Tongue (tissue), 3 donors: ENCODE measurements at places on chromosomes 7 and 10. TPM values are rescaled to one million over a fixed set of nuclear protein-coding genes. Genes with fewer than 3 reads are reported as not detected.
A peak's percentile ranks its signal among the peaks of the same experiment; 100 is the strongest.

GRCh38 chr7:152419473-152420429 is 16.1 kb downstream of the KMT2C start:
- DNase-seq: no peak

PHKG1 gene
- total RNA-seq: 65.2 TPM

DNA sequence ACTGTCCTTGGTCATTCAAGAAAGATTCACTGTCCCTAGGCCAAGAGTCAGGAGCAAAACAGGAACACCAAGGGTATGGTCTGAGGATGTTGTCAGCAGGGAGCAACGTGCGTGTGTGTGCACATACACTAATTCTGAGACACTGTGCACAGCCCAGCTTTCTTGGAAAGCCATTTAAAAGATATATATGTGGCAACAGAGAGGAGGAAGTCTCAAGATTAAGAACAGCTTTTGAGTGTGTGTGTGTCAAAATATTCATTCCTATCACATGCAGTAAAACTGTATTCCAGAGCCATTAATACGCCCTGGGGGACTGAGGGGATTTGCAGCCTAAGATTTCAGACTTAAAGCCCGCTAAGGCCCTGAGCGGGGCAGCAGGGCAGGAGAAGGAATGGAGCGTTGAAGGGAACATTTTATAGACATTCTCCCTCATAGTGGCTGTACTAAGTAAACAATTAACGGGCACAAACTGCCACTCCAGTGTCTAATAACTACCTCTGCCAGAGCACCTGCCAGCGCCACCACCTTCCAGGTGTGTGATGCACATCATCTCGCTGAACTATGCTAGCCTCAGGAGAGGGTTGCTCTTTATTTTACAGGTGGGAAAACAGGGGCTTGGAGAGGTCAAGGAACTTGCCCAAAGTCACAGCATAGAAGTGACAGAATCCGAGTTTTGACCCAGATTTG is 2.0 kb downstream of the NOD1 start:
- no peak for DNase-seq

DNA sequence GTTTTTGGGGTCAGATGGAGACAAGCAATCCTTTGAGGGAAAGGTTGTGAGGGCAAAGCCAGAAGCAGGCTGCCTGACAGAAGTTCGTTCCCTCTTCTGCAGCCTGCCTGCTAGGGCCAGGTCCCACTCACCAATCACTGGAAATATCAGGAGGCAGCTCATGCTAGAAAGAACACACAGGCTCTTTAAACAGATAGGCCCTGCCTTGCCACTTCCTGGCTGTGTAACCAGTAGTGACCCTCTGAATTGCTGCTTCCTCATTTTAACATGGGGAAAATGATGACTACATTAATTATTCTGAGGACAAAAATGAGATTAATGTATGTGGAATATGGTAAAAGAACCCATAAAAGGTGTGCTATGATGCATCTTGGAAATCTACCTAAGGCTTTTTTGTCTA is 50.5 kb upstream of the MRLN start:
- no peak for DNase-seq

DNA sequence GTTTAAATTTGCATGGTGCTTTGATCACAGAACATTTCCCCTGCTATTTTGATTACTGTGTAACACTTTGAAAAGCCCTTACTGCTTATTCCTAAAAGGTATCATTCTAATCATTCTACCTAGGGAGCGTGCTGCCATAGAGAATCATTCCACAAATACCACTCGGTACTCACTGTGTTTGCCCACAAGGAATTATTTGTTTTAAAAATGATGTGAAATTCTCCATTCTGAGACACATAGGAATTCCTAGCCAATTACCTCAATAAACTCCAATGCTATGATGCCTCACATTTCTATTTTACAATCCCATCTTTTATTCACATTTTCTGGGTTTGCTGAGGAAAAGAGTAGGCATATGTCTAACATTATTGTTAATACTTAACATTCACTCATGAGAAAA is 16.2 kb upstream of the TES start:
- DNase-seq: no peak

- DNase-seq: no peak
Measured at GRCh38 chr7:73373741-73374140, 45.8 kb downstream of the FKBP6 start.

DNA sequence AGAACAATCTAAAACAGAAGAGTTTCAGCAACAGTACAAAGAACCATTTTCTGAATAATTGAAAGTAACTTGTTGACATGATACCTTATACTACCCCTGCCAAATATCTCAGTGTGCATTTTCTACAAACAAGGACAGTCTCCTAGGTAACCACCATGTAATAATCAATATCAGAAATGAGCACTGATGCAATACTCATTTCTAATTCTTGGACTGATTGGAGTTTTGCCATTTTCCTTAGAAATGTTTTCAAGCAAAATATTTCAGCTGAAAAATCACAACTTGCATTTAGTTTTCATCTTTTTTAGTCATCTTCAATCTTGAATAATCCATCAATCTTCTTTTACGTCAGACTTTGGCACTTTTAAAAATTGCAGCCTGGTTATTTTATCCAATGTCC is 420.2 kb downstream of the CDC14C start:
- no peak for DNase-seq

DNA sequence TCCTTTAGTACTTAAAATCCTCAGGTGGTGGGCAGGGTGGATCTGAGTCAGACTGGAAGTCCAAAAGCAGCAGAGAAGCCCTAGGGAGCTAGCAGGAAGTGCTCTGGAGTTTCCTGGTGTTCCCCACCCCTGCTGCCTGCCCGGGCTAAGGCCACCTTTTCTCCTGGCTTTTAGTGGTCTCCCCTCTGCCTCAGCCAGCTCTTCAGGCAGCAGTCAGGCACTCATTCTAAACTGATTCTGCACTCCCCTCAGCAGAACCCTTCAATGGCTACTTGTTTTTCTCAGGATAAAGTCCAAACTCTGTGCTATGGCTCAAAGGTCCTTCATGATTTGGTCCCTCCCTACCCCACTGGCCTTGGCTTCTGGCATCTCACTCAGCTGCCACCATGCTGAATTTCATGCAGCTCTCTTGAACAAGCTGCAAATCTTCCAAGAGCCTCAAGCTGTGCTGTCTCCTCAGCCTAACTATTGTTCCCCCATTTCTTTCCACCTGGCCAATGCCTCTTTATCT is 28.9 kb upstream of the DNMBP start:
- no peak for DNase-seq

SLK gene
- 93.1 TPM for total RNA-seq

NPFFR1 gene
- total RNA-seq: not detected

- no peak for DNase-seq
Measured at GRCh38 chr10:104546756-104547155, 94.3 kb upstream of the SORCS3 start.

CDK6 gene
- 168 TPM for total RNA-seq

DNA sequence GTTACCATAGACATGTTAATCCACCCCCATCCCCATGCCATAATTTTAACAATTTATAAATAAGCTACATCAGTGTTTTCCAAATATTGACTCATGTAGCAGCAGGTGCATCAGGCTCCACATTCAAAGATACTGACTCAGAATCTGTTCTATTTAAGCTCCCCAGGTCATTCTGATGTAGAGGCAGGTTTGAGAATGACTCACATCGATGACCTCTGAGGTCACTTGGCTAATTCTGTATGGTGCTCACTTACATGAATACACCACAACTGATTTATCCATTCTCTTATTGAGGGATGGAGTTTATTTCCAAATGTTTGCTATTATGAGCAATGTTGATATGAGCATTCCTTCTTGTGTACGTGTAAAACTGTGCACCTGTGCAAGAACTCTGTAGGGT is 1159.0 kb downstream of the TYW1 start:
- DNase-seq: no peak

DNA sequence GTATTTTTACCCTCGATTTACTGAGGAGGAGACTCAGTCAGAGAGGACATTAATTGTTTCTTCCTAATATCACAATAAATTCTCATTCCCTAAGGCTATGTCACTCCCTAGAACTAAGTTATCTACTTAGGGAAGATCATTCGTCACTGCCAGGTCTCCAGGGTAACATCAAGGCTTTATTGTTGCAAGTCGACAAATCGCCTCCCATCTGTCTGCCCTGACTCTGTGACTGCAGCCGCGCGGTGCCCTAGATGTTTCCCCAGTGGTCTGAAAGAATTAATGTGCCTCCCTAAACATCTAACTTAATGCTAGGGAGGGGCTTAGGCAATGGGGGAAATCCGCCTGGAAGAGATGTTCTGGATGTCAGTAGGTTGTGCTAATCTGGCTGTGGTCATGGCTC is 558.8 kb upstream of the C7orf33 start:
- DNase-seq: no peak

NUDT5 gene
- total RNA-seq: 23.9 TPM

DNA sequence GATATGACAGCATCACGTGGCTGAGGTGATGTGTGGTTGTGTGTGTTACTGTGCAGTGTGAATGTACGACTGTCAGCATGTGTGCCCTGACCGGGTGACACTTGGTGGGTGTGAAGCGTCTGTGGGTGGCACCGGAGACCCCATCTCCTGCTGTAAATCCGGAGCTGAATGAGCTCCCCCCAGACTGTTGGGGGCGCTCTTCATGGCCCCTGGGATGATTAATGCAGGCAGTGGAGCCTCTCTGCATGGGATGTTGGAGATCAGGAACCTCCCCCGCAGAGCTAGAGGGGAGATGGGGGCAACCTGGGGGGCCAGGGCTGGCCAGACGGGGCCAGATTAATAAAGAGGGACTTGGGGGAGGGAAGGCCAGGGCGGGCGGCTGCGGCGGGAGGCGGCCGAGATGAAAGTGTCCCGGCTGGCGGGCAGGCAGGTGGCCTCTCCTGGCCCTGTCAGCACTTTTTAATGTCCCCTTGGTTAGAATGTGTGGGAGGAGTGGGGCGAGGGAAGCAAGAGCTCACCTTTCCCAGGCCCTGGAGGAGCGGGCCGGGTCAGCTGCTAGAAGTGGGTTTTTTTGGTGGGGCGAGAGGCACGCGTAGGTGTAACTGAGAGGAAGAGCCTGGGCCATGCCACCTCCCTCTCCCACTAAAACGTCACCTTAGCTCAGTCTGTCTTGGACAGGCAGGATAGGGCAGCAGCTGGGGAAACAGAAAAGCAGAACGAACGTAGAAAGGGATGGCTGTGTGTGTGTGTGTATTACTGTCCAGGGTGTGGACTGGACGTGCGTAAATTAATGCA is 34.1 kb downstream of the HIF1AN start:
- DNase-seq: no peak

- no peak for DNase-seq
Measured at GRCh38 chr7:141956084-141956483, 9.3 kb upstream of the CLEC5A start.

FAM131B gene
- total RNA-seq: 1.5 TPM

DNA sequence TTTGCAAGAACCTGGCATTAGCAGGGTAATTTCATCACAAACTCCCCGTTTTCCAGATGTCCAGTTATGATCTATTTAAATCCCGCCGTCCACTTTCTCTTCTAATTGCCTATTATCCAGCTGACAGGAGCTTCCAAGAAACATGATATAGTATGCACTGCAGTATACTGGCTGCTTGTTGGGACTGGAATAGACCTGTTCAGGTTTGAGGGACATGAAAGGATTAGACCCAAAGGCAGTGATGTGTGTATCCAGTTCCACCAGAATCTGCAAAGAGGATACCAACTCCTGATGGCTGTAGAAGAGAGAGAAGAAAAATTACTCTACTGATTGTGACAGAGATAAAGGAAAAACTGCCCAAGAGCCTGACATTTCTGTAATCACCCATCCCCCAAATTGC is 8.9 kb downstream of the MSS51 start:
- peak; percentile 38 for DNase-seq

- DNase-seq: peak; percentile 46
Measured at GRCh38 chr10:116269619-116270018, 3.4 kb downstream of the GFRA1 start.

GRCh38 chr7:39746103-39746819 is 122.9 kb downstream of the RALA start:
- DNase-seq: peak; percentile 93

ASAH2B gene
- total RNA-seq: 2.1 TPM

VGF gene
- not detected for total RNA-seq

DNA sequence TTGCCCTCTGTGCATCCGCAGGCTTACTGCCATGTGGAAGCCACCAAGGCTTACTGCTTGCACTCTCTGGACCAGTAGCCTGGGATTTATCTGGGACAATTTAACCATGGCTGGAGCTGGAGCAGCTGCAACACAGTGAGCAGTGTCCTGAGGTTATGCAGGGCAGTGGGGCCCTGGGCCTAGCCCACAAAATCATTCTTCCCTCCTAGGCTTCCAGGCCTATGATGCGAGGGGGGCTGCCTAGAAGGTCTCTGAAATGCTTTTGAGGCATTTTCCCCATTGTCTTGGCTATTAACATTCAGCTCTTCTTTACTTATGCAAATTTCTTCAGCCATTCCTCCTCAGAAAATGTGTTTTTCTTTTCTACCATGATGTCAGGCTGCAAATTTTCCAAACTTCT is 313.6 kb upstream of the CDC14C start:
- no peak for DNase-seq

GRCh38 chr10:62424026-62424425 is 49.9 kb downstream of the ZNF365 start:
- DNase-seq: no peak

- DNase-seq: peak; percentile 58
Measured at GRCh38 chr10:27319752-27320431, 79.3 kb upstream of the ACBD5 start.

COL17A1 gene
- total RNA-seq: 130 TPM

DNA sequence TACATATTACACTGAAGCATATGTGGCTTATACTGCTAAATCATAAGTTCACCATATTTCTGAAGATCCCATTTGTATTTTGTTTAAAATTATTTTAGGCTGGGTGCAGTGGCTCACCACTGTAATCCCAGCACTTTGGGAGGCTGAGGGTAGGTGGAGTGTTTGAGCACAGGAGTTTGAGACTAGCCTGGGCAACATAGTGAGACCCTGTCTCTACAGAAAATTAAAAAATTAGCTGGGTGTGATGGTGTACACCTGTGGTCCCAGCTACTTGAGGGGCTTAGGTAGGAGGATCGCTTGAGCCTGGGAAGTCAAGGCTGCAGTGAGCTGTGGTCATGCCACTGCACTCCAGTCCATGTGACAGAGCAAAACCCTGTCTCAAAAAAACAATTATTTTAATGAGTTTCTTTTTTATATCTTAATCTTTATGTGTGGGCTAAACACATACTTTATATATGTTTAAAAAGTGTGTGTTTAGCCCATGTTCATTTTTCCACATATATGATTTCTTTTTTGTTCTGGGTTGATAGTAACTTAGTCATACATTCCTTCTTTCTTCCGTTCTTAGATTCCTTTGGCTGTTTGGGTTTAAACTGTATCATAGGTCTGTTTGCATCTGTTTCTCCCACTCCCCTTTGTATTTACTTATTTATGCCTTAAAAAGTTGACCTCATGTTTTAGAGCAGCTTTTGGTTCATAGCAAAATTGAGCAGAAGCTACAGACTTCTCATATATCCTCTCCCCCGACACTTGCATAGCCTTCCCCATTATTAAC is 33.5 kb downstream of the RSBN1L start:
- DNase-seq: no peak

DNA sequence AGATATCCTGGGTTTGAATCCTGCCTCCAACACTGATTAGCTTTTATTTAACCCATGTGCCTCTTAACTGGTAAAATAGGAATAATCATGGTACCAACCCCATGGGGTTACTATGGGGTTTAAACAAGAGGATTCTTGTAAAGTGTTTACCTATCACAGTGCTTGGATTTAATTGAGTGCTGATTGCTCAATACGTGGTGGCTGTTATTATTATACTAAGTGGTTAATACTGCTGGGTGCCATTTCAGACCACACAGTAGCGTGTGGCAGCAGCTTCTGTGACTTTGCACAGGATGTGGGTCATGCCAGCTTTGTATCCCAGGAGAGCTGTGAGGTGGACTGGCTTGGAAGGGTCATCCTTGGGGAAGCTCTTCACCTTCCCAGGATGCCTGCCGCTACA is 177.2 kb downstream of the SEC23IP start:
- no peak for DNase-seq

PPP1R17 gene
- total RNA-seq: not detected

- no peak for DNase-seq
Measured at GRCh38 chr10:44178856-44179255, 206.0 kb downstream of the CXCL12 start.
